ENCODE measurements at places on chromosomes 2 and 18.

DNA sequence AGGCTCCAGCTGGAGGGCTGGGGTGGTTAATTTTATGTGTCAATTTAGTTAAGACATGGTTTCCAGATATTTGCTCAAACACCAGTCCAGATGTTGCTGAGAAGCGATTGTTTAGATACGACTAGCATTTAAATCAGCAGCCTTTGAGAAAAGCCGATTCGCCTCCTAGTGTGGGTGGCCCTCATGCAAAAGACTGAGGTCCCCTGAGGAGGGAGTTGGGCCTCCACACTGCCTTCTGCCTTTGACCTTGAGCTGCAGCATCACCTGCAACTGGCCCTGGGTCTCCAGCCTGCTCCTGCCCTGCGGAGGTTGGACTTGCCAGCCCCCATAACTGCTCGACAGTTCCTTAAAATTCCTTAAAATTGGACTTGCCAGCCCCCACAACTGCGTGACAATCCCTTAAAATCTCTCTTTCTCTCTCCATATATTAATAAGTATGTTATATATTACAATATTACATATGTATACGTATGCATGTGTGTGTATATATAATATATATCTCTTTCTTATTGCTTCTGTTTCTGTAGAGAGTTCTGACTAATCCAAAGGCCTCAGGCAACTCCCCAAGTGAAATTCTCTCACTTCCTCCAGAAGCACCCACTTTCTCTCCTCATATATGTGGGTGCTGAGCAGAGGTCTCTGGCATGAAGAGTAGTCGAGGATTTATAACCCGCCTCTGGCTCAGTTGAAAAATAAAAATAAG lies 14.4 kb downstream of the FBLN7 start:
- DNase-seq = no peak

DNA sequence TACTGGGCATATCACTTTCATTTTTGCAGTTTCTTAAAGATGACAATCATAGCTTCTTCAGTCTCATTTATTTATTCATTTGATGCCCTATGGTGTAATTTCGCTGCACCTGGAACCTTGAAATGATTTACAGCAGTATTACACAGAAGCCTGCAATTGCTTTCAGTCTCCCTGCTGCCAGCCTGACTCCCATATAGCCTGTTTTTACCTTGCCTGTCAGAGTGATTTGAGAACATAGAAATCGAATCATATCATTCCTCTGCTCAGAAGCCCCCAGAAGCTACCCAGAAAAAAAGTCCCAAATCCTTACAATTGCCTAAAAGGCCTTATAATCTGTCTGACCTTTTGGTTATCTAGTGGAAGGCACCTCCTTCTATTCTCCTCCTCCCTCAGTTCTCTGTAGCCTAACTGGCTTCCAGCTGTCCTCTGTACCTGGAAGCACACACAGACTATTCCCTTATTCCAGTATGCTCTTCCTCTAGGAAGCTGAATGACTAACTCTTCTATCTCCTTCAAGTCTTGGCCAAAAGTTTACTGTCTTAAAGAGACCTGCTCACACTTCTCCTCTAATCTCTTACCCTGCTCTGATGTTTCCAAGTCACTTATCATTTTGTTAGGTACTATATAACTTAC lies 12.6 kb downstream of the SCN3A start:
- no peak for DNase-seq

DNA sequence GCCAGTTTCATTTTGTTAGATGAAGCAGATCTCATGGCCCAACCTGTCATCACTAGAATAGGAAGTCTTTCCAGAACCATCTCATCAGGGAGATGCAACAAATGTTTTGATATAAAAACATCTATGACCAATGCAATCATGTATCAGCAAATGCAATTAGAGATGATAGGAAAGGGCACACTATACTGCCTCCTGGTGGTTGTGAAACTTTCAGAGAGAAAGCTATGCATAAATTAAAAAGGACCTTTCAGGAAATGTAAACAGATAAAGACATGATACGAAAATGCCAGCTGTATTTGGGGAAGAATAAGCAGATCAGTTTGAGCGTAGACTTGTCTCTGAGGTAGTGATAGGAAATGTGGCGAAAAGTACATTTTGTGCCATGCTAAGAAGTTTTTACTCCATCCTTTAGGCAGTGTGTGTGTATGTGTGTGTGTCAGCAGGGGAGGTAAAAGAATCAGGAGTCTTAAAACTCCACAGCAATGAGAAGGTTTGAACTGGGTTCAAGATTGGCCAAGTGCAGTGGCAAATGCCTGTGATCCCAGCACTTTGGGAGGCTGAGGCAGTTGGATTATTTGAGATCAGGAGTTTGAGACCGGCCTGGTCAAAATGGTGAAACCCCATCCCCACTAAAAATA lies 479.3 kb downstream of the CPS1 start:
- peak; percentile 42 for DNase-seq

DNA sequence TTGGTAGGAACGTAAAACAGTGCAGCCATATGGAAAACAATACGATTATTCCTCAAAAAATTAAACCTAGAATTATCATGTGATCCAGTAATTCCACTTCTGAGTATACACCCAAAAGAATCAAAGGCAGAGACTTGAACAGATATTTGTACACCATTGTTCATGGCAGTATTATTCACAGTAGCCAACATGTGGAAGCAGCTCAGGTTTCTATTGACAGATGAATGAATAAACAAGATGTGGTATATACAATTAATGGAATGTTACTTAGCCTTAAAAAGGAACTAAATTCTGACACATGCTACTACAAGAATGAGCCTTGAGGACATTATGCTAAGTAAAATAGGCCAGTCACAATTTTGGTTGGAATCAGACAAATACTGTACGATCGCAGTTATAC lies 14.2 kb upstream of the RTTN start:
- no peak for DNase-seq

- no peak for DNase-seq
Observed at GRCh38 chr2:42722320-42723190, 41.4 kb downstream of the OXER1 start.

DNA sequence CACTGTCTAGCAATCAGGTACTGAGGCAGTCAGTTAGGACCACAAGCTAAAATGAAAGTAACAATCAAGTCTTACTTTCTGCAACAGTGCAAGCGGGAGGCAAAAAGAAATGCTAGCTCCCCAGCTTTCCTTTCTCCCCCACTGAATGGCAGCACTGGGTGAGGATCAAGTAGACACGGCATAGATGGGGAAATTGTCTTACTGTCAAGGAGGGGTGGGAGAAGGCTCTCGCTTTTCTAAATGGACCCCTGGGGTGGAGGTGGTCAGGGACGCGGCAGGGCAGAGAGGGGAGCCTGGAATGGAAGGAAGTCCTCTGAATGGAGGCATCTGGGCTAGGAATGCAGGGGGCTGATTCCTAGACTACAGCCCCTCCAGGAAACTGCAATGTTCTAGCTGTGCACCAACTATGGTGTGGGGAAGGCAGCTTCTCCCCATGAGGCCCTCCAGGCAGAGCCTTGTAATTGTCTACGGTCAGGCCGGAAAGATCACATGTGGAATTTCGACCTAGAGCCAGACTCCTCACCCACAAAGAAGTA lies 24.3 kb downstream of the METTL8 start:
- peak; percentile 86 for DNase-seq

DNA sequence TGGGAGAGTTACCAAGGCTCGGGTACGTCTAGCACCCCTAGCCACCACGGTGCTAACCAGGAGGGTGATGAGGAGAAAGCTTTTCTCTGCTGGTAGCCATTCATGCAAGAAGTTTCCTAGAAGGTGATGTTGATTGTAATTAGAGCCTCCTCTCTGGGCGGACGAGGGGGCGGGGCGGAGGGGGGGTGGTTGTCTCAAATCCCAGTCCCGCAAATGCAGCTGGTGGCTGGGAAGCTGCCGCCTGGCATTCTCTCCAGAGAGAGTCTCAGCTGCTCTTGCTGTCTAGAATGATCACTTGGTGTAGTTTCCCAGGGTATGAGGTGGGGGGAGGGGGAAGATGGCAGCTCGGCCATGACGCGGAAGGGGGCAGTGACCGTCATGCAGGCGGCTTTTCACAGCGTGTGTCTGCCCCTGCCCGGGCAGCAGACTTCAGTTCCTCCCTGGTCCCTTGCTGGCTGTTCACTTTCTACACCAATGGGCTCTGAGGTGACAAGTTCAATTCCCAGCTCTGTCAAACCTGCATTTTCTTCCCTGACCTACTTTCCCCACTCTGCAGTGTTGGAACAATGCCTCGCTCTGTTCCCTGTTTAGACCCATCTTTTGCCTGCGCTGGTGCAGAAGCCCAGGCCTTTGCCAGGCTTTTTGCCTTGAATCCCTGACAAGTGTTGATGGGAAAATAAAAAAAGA lies 61.5 kb upstream of the KLF7 start:
- DNase-seq = no peak

DNA sequence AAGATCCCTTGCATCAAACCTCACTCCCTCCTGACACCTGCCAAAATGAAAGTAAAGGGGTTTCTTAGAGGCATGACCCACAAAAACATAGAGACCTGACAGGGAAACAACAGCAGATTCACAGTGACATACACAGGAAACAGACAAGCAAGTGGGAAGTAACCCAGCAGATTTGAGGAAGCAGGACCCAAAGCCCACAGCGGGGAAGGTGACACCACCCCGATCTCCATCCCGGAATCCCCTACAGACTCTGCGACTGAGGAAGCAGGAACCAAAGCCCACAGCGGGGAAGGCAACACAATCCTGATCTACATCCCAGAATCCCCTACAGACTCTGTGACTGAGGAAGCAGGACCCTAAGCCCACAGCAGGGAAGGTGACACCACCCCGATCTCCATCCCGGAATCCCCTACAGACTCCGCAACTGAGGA lies 21.6 kb downstream of the CIB4 start:
- DNase-seq = no peak

DNA sequence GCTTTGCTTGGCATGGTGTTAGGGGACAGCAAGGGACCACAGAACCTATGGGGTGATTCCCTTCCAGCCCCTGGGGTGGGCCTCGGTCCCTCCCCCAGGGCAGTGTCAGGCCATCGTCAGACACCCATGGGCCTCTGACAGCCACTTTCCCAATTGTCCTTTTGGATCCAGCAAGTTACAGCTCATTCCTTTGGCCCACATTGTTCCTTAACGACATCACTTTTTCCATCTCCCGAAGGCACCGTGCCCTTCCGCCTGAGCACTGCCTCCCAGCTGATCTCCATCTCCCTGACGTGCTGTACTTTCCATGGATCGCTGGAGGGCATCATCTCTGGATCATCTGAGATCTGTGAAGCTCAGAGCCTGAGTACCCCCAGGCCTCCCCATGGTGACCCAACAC lies 10.4 kb upstream of the KCNK3 start:
- no peak for DNase-seq

DNA sequence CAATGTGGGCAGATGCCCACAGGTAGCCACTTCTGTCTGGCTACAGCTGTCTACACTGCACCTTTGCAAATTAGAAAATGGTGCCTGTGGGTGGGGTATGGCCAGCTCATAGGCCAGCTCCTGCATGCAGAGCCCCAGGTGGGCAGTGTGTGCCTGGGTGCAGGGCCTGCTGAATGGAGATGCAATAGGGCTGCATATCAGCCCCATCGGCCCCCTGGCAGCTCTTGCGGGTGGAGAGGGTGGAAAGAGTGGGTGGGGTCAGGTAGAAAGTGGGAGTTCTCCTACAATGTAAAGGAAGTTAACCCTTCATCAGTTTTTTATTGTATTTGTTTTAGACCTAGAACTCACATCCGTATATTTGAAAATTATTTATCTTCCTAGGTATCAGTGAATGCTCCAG lies 37.1 kb downstream of the FBLN7 start:
- DNase-seq = no peak

DNA sequence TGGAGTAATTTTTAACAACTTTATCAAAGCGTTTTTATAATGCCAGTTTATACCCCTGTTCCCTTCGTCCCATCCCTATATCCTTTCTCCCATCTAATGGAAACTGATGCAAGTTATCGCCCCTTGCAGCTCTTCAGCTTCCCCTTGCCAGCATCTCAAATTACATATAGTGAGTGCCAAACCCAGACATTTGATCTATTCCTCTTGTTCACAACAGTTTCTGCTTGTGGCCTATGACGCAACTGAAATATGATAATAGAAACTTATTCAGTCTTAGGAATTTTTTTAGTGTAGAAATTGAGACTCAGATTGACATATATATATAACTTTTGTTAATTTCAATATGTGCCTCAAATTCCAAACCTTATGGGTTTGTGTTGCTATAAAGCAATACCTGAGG lies 562.2 kb upstream of the VWC2L start:
- no peak for DNase-seq

GRCh38 chr18:36488131-36488530 lies 190.6 kb downstream of the FHOD3 start:
- DNase-seq = no peak

DNA sequence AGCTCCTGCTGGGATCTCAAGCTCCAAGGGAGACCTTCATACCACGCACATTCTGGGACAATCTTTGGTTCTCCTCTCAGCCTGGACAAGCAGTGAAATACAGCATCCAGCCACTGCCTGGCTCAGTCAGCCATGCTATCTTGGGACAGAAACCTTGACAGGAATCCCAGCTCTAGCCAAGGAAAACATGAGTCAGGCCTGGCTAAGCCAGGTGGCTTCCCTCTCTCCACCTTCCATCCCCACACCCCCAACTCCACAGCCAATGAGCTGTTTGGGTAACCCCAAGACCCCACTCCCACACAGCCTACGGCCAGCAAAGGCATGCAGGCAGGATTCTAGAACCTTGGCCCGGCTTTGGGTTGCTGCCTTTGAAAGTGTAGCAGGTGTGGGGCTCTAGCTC lies 64.9 kb downstream of the MCFD2 start:
- no peak for DNase-seq

GRCh38 chr2:218063486-218063885 lies 5.6 kb upstream of the RUFY4 start:
- DNase-seq = no peak

GRCh38 chr2:160139991-160140390 lies 60.1 kb downstream of the ITGB6 start:
- DNase-seq = no peak

GRCh38 chr2:145692971-145693478 lies 1173.1 kb upstream of the ZEB2 start:
- DNase-seq = no peak

DNA sequence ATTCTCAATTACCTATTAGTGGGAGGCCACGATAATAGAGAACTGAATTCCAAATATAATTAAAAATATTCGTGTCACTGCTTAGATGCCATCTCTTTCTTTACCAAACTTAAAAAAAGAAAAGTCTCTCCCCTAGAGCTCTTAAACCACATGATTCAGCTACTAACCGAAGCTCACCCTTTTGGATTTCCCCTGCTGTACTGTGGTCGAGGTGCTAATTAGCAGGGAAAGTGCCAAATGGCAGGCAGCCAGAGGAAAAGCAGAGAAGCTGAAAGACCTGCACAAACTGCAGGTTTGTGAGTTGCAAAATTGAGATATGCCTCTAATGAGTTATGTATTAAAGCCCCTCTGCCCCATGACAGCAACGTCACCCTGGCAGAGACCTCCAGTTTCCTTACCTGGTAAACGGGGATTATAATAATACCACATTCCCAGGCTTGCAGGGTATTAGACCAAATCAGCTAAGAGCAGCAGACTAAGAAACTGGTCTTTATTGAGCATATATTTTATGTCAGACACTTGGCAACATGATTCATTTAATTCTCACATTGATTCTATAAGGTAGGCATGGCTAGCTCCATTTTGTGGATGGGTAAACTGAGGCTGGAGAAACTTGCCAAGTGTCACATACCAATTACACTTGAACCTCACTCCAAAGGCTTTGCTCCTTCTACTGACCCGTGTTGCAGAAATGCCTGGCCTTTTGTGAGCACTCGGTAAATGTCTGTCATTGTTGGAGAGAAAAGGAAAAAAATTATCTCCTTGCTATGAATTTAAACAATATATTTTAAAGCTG lies 259.7 kb downstream of the LPIN1 start:
- no peak for DNase-seq

- DNase-seq = no peak
Observed at GRCh38 chr18:49647496-49648168, 85.8 kb downstream of the LIPG start.

GRCh38 chr2:188189356-188189755 lies 102.3 kb upstream of the GULP1 start:
- no peak for DNase-seq
